ENCODE measurements at places on chromosomes 5 and 9. TPM values are rescaled to one million over a fixed set of nuclear protein-coding genes. Genes with fewer than 3 reads are reported as not detected.
A peak's percentile ranks its signal among the peaks of the same experiment; 100 is the strongest.

DNA sequence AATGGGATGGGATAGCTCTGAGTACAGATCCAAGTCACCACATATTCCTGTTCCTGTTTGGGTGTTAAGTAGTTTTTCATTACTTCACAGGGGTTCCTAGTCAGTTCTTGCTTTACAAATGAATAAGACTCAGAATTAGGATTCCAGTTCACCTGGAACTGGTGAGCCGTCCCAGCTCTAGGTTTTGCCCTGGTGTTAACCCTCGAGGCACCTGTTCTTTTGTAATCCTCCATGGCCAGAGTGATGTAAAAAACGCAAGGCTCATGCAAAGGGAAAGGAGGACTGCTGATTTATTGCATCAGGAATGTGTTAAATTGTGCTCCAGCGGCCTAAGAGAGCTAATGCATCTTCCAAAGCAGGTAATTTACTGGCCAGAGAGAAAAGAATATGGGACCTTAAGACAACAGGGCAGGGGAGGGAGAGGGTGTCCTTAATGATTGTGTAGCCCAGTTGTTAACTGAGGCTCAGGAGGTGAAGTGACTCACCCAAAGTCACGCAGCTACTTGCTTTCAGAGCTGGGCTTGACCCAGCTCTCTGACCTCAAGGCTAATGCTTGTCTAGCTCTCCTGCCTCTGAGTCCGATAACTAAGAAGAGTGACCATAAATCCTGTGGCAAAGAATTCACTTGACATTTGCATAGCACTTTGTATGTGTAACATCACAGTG lies 70.5 kb downstream of the DMRT2 start:
- DNase-seq: no peak

DNA sequence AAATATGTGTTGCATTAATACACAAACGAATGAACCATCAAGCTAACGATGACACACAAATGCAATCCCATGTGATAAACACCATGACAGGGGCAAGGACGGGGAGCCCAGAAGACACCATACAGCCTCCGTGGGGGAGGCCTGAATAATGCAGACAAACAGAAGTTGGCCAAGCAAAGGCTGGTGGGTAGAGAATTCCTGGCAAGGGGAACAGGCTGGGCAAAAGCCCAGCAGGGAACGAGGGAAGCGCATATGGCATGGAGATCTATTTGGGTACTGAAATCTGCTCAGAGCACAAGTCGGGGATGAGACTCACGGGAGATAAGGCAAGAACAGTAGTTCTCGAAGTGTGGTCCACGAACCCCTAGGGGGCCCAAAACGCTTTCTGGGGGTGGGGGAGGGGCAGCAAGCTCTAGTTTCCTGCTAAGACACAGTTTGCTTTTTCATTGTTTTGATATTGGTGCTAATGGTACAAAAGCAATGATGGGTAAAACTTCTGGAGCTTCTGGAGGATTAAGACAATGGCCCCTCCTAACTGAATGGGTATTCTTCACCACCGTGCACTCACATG lies 42.9 kb upstream of the FBXW11 start:
- DNase-seq: no peak

DNA sequence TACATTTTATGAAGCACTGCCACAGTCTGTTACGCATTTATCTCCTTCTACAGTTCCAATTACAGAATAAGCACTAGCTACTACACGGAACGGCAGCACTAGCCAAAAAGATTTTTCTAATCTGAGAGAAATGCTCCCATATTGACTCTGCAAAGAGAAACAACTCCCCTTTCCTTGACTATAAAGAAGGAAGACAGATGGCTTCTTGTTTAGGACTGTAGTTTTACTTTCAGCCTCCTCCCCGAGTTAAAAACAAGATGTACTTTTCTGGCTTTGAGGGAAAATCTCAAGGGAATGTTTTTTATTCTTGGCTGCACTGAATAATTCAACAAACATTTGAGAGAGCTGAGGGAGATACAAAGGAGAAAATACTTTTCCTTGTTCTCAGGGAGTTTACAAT lies 1.9 kb upstream of the SLC44A1 start:
- no peak for DNase-seq

DNA sequence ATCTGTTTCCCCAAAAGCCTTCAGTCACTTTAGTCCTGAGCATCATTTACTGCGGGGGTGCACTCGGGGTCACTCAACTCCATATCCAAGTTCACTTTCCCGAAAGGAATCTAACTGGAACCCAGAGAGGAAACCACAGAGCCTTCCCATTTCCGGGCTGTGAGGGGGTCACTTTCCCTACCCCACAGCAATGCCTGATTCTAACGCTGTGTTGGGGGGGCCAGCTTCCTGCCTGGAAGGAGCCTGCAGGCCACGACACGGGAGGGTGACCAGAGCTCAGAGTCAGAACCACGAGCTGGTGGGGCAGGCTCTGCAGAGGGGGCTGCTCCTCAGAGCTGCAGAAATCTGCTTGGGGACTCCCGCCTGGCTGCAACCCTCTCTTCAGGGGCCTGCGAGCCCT lies 20.3 kb downstream of the BRD9 start:
- DNase-seq: no peak

- no peak for DNase-seq
Observed at GRCh38 chr5:74950836-74951515, 84.8 kb upstream of the FAM169A start.

- no peak for DNase-seq
Observed at GRCh38 chr5:121979691-121980090, 17.9 kb downstream of the SRFBP1 start.

DNA sequence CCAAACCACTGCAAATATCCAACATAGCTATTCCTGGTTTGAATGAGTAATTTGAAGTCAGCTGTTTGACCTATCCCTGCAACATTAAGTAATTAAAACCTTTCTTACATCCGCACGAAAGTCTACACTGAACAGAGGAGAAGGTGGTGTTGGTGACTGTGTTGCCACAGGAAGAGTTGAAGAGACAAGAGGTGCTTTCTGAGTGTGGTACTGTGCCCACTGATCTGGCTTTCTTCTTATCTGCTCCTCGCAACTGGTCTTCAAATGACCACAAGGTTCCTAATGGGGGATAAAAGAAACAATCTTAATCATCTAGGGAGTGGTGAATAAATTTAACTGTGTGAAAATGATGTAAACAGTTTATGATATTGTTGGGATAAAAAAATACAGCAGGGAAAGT lies 29.4 kb upstream of the PDCL start:
- DNase-seq: no peak

GRCh38 chr5:134413046-134413445 lies 1.4 kb upstream of the CDKN2AIPNL start:
- DNase-seq: no peak

- no peak for DNase-seq
Observed at GRCh38 chr9:128899566-128900322, 17.8 kb downstream of the LRRC8A start.

DNA sequence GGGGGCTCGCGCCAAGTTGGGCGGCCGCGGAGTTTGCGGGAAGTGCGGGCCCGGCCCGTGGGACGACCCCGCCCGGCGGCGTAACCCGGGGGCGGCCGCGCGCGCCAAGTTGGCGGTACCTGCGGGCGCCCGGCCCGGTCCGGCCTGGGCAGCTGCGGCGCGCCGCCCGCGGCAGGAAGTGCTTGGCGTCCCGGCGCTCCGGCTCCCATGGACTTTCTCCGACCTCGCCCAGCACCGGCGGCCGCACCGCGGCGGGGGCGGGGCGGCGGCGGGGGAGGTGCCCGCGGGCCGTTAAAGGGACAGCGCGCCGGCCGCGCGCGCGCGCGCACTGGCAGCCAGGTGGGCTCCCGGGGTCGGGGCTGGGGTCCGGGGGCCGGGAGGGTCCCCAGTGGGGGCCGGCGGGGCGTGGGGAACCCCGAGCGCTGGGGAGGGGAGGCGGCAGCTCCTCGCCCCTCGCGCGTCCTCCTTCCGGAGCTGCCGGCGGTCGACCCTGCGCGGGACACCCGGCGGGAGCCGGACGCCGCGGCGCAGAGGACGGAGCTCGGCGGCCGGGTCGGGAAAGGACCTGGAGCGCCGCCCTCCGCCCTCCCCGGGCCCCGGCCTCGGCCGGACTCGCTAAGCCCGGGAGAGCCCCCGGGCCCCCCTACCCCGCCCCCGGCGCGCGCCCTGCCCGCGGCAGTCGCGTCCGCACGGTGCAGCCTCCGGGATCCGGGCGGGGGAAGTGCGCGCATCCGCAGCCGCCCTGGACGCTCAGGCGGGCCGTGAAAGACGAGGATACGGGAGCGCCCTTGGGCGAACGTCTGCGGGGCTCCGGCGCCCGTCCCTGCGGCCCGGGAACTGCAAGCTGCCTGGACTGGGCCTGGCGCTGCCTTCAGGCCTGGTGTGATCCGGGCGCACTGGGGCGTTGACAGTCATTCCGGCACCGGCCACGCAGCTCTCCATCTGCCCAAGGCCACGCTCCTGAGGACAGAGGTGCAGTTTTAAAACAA lies at the start of gene NACC2:
TSS of gene NACC2 (minus strand) at position 220 of the 989 bp plus-strand sequence. CDS start 44,768 bp downstream, outside the sequence.
- peak; percentile 68 for DNase-seq

- DNase-seq: no peak
Observed at GRCh38 chr5:91288118-91288916, 94.8 kb downstream of the ARRDC3 start.

DNA sequence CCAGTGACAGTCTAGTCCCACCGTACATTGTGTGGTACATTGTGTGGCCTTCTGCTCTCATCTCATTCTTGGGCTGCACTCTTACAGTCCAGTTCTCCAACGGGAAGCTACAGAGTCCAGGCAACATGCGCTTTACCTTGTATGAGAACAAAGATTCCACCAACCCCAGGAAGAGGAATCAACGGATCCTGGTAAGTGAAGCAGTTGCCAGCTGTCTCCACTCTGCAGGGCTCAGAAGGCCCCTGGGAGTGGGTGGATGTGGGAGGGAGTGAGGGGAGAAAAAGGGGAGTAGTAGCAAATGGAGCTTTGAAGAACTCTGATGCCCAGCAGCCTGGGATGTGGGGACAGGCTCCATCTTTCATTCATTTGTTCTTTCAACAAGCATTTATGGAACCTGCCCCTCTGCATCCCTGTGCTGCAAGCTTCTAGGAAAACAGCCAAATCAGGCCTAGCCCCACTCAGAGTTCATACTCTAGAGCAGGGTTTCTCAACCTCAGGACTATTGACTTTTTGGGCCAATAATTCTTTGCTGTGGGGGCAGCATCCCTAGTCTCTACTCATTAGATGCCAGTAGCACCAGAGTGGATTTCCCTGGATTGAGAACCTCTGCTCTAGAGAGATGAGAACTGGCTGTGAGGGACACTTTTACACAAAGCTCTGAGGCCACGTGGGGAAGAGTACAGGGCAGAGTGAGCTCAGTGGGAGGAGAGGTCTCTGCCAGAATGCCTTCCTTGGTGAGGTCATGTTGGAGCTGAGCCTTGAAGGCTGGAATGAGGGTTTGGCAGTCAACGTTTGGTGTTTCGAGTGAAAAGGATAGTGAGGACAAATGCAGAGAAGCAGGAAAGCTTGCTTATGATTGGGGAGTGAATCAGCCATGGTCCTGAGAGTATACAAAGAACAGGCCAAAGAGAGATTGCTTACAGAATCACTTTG lies 1.1 kb downstream of the POLR1E start:
- DNase-seq: no peak

DNA sequence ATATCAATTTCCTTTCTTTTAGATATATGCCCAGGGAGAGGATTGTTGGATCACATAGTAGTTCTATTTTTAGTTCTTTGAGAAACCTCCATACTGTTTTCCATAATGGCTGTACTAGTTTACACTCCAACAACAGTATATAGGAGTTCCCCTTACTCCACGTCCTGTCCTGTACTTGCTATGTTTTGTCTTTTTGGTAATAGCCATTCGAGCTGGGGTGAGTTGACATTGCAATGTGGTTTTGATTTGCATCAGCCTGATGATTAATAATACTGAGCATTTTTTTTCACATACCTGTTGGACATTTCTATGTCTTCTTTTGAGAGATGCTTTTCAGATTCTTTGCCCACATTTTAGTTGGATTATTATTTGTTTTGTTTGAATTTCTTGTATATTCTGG lies 445.9 kb downstream of the NTRK2 start:
- DNase-seq: no peak

DNA sequence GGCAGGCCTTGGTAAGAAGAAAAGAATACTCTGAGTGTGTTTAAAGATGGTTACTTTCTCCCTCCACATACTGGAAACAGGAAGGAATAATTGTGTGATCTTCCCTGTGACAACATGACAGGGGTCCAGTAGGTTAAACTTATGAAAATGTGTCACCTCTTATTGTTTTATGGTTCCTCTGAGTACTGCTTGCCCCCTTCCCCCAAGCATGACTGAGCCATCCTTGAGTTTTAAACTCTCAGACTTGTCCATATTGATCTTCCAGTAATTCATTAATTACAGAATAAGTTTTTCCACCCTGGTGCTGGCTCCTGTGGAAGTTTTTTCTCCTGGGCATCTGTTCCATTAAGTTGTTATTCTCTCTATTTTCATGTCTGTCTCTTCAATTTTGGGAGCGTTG lies 95.8 kb downstream of the CNTLN start:
- no peak for DNase-seq

DNA sequence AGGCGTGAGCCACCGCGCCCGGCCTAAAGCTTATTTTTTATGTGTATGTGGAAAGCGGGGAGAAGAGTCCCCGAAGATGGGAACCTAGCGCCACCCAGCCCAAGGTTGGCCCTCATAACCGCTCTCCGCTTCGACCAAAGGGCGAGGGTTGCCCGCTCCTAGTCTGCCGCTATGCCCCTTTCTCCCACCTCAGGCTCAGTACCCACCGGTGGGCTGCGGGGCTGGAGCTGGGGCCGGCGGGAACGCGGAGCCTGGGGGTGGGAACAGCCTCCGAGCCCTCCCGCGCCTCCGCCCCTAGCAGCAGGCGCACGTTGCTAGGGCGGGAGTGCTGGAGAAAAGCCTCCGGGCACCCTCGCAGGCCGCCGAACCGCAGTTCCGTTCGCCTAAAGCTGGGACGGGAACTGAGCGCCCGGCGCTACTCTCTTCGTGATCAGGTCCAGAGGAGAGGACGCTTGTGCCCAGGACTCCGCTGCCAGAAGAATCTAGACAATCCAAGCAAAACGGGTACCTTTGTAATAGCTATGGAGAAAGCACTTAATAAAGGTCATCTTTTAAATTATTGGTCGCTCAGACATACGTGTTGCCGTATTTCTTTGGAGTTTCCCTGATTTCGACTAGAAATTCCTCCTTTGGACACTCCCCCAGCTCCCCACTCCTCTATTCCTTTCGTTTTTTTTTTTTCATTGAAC lies at the start of gene WDR31:
TSS of gene WDR31 (minus strand) at position 265 of the 689 bp plus-strand sequence. CDS start 8,253 bp downstream, outside the sequence.
- DNase-seq: peak; percentile 91

DNA sequence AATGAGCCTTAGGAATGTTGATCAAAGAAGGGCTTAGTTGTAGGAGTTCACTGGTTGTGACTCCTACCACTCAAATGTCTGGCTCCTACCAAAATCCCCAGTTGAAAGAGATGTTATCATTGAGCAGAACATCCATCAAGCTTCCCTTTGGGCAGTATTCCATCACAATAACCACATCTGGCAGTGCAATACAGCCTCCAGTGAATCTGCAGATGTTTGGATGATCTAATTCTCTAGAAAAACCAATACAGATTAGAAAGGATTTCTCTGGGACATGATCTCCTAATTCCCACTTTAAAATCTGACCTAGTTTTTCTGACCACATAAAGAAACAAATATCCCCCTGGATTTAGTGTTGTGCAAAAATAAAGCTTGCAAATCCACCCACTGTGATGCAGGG lies 81.6 kb downstream of the TMEM215 start:
- no peak for DNase-seq

LCP2 gene
- total RNA-seq: 16.3 TPM

OR13C4 gene
- 0.14 TPM for total RNA-seq

GFI1B gene
- 53.6 TPM for total RNA-seq

ANXA2R gene
- total RNA-seq: 2.0 TPM

CCDC192 gene
- total RNA-seq: not detected

CACNA1B gene
- total RNA-seq: 0.05 TPM

CTXN3 gene
- total RNA-seq: not detected

ITK gene
- 1.5 TPM for total RNA-seq

SLC6A7 gene
- not detected for total RNA-seq

PAEP gene
- not detected for total RNA-seq

TLR4 gene
- 23.3 TPM for total RNA-seq

Measured in liver (tissue), 10 donors.